Progenitor cell of endocrine pancreas (in vitro differentiated cells): ENCODE measurements at places on chromosomes 2 and 18.

DNA sequence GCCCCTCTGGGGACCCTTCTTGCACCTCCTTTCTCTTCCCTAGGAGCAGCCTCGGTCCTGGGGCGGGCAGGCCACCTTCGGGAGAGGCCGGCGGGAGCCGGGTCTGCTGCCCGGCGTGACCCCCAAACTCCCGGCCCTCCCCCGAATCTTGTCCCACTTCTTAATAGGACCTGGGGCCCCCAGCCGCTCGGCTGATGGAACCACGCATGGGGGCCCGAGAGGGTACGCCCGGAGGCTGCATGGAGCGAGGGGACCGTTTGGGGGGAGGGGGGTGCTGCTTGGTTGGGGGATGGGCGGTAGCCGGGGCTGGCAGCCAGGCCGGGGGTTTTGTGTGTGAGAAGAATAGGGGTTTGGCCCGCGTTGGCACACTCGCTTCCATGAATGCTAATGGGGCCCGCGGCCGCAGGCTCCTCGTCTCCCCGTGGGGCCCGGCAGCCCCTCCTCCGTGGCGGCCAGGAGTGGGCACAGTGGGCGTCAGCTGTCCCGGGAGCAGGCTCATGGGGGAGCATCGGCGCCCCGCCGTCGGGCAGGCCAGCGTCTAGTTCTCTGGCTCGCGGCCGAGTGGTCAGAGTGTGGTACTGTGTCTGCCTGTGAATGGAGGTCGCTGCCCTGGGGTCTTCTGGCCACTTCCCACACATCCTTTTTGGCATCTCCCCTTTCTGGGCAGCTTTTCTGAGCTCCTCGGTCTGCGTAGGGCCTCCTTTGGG, 1.0 kb downstream of the GAREM2 start:
- no peak for DNase-seq

GRCh38 chr2:174465327-174465726, 21.5 kb downstream of the GPR155 start:
- no peak for DNase-seq

- no peak for DNase-seq
These were observed 74.0 kb upstream of the SULT1C3 start for GRCh38 chr2:108165729-108166128.

DNA sequence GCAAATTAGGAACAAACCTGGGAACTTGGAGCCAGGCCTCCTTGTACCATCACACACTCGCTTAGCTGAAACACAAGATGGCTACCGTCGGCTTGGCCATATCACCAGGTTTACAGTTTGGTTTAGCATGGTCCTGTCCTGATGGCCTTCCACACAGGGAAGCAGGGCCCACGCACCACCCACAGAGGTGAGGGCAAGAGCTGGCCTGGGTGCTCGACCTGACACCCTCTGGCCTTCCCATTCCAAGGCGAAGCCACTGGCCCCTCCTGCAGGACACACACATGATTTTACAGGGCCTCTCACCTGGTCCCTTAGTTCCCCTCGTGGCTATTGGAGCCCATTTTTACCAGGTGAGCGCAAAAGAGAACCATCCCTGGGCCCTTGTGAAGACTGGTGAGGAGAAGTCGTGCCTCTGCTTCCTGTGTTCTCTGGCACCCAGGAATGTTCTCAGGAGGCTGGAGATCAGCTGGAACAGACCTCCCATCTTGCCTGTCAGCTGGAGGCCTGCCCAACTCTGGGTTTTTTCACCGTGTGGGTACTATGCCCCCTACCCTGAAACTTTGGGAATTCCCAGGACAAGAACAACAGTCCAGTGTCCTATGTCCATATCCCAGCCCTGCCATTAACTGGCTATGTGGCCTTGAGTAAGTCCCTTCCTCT, 53.0 kb upstream of the FOSL2 start:
- no peak for DNase-seq

- DNase-seq, result no peak
These were observed 47.1 kb downstream of the EFR3B start for GRCh38 chr2:25088817-25089516.

GRCh38 chr2:39593439-39594393, 72.0 kb upstream of the TMEM178A start:
- no peak for DNase-seq

DNA sequence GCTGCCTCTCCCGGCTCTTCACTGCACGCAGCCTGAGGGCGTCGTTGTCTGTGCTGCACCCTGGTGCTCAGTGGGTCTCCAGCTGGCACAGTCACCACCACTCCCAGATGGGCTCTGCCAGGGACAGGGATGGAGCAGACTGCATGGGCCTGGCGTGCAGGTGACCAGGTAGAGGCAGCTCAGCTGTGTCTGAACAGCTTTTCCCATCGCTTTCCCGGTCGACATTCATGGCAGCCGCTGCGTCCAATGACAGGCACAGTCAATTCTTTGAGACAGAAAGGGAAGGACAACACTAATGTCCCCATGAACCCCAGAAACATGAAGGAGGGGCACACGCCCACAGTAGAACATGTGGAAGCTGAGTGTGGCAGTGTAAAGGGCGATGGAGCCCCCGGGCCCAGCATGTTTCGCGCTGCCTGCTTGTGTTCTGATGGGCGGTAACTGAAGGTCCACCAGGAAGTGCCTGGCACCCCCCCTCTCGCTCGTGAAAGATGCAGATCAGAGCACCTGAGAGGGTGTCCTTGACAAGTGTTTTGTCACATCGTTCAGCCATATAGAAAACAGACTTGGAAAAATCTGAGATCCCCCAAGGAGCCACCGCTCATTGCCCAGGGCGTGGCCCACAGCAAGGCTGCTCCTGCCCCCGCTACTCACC, 122.4 kb downstream of the NFATC1 start:
- DNase-seq, result no peak

- DNase-seq, result no peak
These were observed 62.9 kb downstream of the SETBP1 start for GRCh38 chr18:44743631-44744030.

DNA sequence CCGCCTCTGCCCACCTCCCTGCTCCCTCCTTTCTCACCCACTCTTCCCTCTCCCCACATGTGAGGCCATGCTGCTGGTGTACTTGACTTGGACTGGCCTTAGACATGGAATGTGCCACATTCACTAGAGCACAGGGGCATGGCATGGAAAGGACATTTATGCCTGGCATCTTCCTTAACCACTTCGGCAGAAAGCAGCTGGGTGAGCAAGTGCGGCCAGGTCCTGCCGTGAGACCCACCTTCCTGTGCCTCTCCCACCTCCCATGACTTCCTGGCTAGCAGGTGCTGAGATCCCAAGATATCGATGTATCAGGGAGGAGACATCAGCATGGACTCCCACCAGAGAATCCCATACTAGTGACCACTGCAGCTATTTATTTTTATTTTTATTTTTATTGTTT, 13.0 kb downstream of the GPR55 start:
- DNase-seq, result no peak

DNA sequence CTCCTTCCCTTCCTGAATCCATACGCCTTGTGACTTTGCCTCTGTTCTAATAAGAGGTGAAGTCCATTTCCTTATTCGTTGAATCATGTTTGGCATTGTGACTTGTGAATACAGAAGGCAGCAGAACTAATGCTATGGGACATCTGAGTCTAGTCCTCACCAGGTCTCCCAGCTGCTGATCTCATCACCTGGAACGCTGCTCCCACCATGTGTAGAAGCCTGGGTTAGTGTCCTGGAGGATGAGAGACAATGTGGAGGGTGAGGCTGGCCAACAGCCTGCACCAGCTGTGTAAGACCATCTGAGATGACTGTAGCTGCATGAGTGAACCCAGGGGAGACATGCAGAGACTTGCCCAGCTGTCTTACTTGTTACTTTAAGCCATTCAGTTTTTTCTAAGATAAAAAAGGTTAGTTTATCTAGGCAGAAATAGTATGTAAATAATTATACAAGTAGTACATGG, 3.5 kb upstream of the HAAO start:
- no peak for DNase-seq

DNA sequence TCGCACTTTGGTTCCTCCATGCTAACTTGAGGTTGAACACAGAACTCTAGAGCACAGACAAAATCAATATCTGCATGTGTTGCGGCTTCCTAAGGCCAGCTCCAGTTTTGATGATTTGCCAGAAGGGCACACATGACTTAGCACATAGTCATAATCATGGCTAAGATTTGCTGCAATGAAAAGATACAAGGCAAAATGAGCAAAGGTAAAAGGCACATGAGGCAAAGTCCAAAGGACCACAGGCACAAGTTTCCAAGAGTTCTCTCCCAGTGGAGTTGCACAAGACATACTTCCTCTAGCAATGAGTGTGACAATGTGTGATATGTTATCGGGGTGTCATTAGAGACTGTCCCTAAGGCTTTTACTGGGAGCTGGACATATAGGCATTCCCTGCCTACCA, 24.2 kb upstream of the CXXC1 start:
- DNase-seq, result no peak

- no peak for DNase-seq
These were observed 94.8 kb upstream of the CXCR4 start for GRCh38 chr2:136212426-136213378.

DNA sequence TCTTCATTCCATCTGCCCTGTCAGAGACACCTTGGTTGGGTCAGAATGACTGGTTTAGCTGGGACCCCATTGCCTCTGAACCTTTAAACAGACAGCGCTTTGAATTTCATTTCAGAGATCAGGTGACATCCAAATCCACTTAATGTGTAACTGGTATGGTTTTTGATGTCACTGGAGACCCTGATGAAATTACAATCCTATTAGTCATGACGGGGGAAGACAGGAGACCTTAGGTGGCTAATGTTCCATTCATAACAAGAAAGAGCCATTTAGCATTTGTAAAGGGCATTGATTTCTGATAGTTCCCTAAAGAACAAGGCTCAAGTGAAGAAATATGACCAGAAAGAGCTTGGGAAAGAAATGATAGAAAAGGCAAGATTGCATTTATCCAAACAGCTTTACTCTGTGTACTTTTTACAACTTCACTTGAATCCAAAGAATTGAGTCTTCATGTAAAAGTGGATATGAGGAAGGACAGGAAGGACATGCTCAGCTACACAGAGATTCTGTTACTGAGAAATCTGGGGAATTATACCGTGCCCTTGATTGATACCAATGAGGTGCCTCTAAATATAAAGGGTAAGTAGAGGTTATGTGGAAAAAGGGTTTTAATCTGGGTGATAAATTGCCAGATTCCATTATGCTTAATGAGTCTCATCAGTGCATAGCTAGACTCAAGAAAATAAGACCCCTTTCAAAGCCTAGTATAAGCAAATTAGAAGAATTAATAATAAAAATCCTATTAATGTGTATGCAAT, 198.2 kb downstream of the NCKAP5 start:
- no peak for DNase-seq

- no peak for DNase-seq
These were observed 30.5 kb upstream of the ITGA4 start for GRCh38 chr2:181426672-181427071.

DNA sequence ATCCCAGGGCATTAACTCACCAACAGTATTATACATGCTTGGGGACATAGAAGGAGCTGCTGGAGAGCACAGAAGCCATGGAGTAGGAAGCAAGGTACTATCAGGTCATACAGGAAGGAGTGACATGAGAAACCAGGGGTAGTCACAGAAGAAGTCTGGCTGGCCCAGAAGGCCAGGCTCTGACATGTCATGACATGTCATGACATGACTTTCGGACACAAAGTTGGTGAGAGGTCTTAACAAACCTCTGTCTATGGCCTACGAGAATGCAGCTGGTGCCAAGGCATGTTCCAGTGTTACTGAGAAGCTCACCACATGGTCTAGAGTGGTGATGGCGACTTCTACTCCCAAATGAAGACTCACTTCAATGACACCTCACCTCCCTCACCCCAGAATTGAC, 3.3 kb upstream of the CERS6 start:
- no peak for DNase-seq

DNA sequence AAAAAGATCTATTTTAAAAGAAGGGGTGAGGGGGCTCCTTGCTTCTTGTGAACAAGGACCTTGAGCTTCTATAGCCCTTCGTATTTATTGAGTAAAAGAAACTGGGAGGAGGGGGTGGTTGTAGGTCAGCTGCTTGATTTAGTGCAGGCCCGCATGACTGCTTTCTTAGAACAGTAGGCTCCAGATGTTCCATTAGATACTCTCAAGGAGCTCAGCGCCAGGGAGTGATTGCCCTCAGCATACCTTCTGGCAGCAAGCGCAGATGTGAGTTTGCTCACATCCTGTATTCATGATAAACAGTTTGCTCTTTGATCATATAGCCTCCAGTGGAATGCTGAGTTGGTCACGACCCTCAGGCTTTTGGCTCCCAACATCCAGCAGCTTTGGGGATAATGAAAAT, 108.9 kb upstream of the XPO1 start:
- DNase-seq, result no peak

GRCh38 chr2:82007071-82007664, 1702.6 kb upstream of the LRRTM1 start:
- no peak for DNase-seq

GRCh38 chr2:129061069-129061768, 742.6 kb upstream of the HS6ST1 start:
- no peak for DNase-seq

DNA sequence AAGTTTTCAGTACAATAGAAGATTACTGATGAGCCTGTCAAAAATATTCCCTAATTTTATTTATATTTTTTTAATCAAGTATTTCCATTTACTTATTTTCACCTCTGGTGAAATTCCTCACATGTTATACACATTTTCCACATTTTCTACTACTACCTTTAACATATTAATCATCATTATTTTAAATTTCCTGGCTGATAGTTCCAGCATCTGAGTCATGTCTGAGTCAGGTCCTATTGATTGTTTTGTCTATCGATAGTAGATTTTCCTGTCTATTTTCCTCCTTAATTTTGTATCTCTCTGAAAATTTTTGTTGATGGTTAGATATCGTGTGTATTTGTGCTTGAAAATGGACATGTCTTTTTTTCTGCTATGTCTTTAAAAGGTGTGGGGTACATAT, 211.8 kb upstream of the DSEL start:
- DNase-seq, result no peak

GRCh38 chr2:197556456-197556855, 40.6 kb downstream of the MOB4 start:
- DNase-seq, result no peak

DNA sequence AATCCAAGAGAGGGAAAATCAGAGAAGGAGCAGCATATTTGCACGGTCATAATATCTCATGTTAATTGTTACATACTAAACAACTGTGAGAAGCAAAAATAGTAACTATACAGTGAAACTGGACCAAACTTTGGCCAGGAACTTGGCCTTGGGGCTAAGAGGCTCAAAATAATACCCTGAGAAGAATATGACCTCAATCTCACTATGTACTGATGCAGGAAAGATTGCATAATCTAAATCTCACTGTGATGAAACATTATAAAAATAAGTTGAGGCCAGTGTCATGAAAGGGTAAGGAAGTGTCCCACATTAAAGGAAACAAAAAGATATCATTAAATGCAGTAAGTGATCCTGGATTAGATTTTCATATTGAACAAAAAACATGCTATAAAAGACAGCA, 36.5 kb downstream of the ZRANB3 start:
- DNase-seq, result no peak

- DNase-seq, result no peak
These were observed 596.8 kb upstream of the GCFC2 start for GRCh38 chr2:76307495-76307894.

DNA sequence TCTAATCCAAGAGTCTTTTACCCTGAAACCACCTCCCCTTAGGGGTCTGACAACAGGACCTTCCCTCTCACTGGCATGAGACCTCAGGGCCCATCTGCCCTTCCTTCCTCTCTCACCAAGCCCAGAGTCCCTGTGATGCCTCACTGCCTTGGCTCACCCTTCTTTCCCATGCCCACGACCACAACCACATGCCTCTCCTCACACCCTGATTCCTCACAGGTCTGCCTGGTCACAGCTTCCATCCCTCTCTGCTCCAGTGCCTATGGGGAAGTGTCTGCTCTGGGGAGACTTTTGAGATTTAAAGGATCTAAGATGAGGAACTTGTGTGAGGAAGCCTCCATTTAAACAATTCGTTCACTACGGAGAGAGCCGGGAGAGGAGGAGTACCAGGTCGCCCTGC, 98.9 kb upstream of the SH3BP4 start:
- DNase-seq, result no peak
